Activated T-cell treated with anti-CD3 and anti-CD28 coated beads, Interleukin-2, amount 50 U/mL, for 72 hours (primary cell): ENCODE measurements at places on chromosomes 3 and 15. TPM values are rescaled to one million over a fixed set of nuclear protein-coding genes. Genes with fewer than 3 reads are reported as not detected.

DNA sequence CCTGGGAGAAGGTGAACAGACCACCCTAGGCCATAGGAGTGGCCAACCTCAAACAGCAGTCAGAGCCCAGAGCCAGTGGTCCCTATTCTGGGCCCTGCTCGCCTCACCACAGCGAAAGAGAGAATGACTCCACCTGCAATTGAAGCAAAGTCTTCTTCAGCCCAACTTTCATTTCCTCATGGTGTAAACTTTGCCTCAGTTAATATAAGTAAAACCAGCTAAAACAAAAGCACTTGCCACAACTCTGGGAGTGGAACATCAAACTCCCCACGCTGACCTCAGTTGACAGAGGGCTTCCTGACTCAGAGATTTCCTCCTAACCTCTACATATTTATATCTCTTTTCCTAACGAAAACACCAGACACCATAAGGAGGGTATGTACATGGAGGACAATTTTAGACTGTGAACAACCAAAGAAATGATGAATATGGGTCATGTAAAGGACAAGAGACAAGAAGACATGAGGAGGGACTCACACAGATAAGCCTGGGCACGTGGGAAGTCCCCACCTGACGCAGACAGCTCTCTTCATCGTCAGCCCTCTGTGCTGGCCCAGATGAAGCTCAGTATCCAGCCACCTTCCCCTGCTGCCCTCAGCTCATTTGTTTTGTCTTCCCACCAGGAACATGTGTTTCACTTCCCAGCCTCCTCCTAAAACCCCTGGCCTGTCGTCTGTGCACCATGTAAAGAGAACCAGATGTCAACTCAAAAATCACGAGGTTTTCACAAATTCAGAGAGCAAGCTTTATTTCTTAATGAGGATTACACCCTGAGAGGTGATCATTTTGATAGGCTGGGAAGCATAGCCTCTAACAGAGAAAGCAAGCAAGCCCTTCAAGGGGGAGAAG lies 140.9 kb downstream of the KCNMB2 start:
- no peak overlapping the region for H3K27ac ChIP-seq
- H3K27me3 ChIP-seq = no peaks in the 10 kb centered on the region
- H3K36me3 ChIP-seq = no peaks in the 10 kb centered on the region
- DNase-seq = no peak

DNA sequence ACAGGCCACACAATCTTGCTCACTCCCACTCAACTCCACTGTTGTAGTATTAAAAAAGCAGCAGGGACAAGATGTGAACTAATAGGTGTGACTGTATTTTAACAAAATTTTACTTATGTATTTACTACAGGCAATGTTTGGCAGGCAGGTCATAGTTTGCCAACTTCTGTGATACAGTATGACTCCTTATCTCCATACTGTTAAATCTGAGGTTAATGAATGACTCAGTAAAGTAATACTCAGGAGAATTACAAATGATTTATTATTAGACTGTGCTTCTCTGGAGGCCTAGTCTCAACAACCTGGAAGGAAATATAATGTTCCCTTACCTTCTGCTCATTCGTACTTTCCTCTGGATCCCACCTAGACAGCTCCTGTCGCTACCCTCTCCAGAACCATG lies 258.6 kb upstream of the KCNMB2 start:
- DNase-seq = no peak
- no peak overlapping the region for H3K27ac ChIP-seq
- peaks cover 5% of the 10 kb centered on the region for H3K36me3 ChIP-seq
- no peaks in the 10 kb centered on the region for H3K4me1 ChIP-seq
- no peak overlapping the region for H3K4me3 ChIP-seq

DNA sequence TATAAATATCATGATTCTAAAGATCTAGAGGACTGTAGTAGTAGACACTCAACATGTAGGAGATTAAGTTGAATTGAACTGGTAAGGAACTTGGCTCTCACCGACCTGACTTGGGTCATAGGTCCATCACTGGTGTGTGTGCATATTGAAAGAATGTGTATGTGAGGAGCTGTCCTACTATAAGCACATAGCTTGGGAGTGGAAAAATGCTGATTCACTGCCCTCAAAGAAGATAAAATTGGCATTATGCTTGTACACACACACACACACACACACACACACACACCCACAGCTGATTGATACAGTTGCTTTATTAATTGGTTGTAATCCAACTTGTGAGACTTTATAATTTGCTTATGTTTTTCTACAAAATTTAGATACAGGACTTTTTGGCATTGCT lies 411.0 kb upstream of the NR2F2 start:
- H3K4me3 ChIP-seq = no peak overlapping the region
- DNase-seq = no peak
- no peaks in the 10 kb centered on the region for H3K4me1 ChIP-seq
- H3K27ac ChIP-seq = no peak overlapping the region
- H3K27me3 ChIP-seq = no peaks in the 10 kb centered on the region

DNA sequence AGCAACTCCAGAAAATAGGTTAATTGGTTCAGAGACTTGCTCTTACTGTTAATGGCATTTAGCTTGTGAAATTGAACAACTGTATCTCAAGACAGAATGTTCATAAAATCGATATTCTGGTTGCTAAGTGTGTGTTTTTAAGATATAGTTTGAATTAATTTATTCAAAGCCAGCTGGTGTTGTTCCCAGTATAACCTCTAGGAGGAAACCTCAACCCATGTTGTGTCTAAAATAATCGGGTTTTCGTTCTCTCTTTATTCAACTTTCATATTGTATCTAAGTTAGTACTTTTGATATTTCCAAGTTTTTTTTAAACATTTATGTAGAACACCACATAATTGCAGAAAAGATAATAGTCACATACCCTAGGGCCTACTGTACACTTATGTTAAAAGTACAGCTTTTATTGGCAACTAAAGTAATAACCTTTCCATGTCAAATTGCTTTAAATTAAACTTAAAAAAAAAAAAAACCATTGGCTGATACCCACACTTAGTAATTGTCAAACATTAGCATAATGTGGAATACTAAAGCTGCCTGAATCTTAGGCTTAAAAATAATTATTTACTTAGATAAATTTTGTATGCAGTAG lies 90.9 kb downstream of the SAMMSON start:
- H3K4me1 ChIP-seq = no peaks in the 10 kb centered on the region
- no peak overlapping the region for H3K27ac ChIP-seq
- peaks cover 23% of the 10 kb centered on the region for H3K27me3 ChIP-seq
- no peak for DNase-seq
- no peaks in the 10 kb centered on the region for H3K36me3 ChIP-seq

- no peak for DNase-seq
- no peaks in the 10 kb centered on the region for H3K27me3 ChIP-seq
- H3K36me3 ChIP-seq = no peaks in the 10 kb centered on the region
- H3K4me3 ChIP-seq = no peak overlapping the region
- H3K4me1 ChIP-seq = no peaks in the 10 kb centered on the region
Measured at GRCh38 chr3:129564981-129565644, 22.1 kb downstream of the H1-8 start.

- no peaks in the 10 kb centered on the region for H3K27me3 ChIP-seq
- DNase-seq = no peak
- peaks cover 7% of the 10 kb centered on the region for H3K4me1 ChIP-seq
- no peaks in the 10 kb centered on the region for H3K36me3 ChIP-seq
Measured at GRCh38 chr3:119145128-119145499, 851 bp upstream of the TEX55 start.

- DNase-seq = peak; percentile 18
- peaks cover 24% of the 10 kb centered on the region for H3K4me1 ChIP-seq
- H3K27me3 ChIP-seq = peaks cover 17% of the 10 kb centered on the region
- H3K4me3 ChIP-seq = peak overlapping the region; percentile 78
Measured at GRCh38 chr3:97990624-97991292, 18.5 kb upstream of the RIOX2 start.

- no peaks in the 10 kb centered on the region for H3K4me1 ChIP-seq
- no peak overlapping the region for H3K27ac ChIP-seq
- no peak for DNase-seq
Measured at GRCh38 chr3:126131881-126132750, 48.2 kb upstream of the SLC41A3 start.

GRCh38 chr3:112090887-112091586 lies 4.8 kb downstream of the C3orf52 start:
- no peak for DNase-seq
- no peak overlapping the region for H3K4me3 ChIP-seq
- H3K4me1 ChIP-seq = peaks cover 41% of the 10 kb centered on the region
- H3K27me3 ChIP-seq = peaks cover 20% of the 10 kb centered on the region
- no peak overlapping the region for H3K27ac ChIP-seq
- H3K36me3 ChIP-seq = no peaks in the 10 kb centered on the region

GRCh38 chr3:145333931-145334330 lies 827.1 kb downstream of the PLOD2 start:
- H3K36me3 ChIP-seq = no peaks in the 10 kb centered on the region
- H3K4me1 ChIP-seq = no peaks in the 10 kb centered on the region
- DNase-seq = no peak
- H3K27ac ChIP-seq = no peak overlapping the region
- no peak overlapping the region for H3K4me3 ChIP-seq
- H3K27me3 ChIP-seq = no peaks in the 10 kb centered on the region

GRCh38 chr3:83122774-83123350 lies 1361.4 kb upstream of the GBE1 start:
- no peaks in the 10 kb centered on the region for H3K27me3 ChIP-seq
- no peaks in the 10 kb centered on the region for H3K4me1 ChIP-seq
- no peak overlapping the region for H3K27ac ChIP-seq
- H3K36me3 ChIP-seq = no peaks in the 10 kb centered on the region
- no peak for DNase-seq
- no peak overlapping the region for H3K4me3 ChIP-seq

GRCh38 chr15:28942046-28942445 lies 56.3 kb downstream of the APBA2 start:
- peak; percentile 40 for DNase-seq
- H3K27me3 ChIP-seq = no peaks in the 10 kb centered on the region

- H3K27me3 ChIP-seq = no peaks in the 10 kb centered on the region
- H3K4me1 ChIP-seq = no peaks in the 10 kb centered on the region
- H3K4me3 ChIP-seq = no peak overlapping the region
- DNase-seq = no peak
Measured at GRCh38 chr3:44915702-44916438, 41.5 kb downstream of the TGM4 start.

- H3K27me3 ChIP-seq = peaks cover 11% of the 10 kb centered on the region
- DNase-seq = no peak
- H3K4me3 ChIP-seq = no peak overlapping the region
Measured at GRCh38 chr15:31523655-31524049, 197.0 kb downstream of the KLF13 start.

- peak; percentile 61 for DNase-seq
- peaks cover 20% of the 10 kb centered on the region for H3K36me3 ChIP-seq
- peak overlapping the region; percentile 92 for H3K4me3 ChIP-seq
- H3K27ac ChIP-seq = peak overlapping the region; percentile 83
- H3K27me3 ChIP-seq = no peaks in the 10 kb centered on the region
Measured at GRCh38 chr15:43749690-43750345, 3.6 kb downstream of the PDIA3 start.

DNA sequence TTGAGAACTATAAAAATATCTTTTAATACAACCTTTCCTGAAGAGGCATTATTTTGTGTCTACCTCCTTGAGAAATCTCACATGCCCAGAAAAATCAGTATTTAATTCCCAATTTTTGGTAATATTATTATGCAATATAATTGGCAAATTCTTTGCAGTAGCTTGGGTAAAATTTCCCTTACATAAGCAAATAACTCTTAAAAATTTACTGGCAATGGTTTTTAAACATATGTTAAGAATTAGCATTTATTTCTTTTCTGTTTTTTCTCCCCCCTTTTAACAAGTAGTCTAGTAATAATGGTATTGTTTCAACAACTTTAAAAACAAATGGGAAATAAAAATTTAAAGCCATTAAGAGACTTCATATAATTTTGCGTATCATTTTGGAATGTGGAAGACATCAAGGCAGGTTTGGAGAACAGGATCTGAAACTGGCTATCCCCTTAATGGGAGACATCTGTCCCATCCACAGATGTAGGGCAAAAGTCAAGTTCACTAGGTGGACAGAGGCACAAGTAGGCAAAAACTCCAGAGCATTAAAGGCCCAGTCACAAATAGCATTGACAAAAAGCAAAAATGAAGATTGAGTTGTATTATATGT lies 89.6 kb upstream of the AADACL2 start:
- H3K4me3 ChIP-seq = no peak overlapping the region
- no peak overlapping the region for H3K27ac ChIP-seq
- H3K36me3 ChIP-seq = no peaks in the 10 kb centered on the region
- DNase-seq = no peak
- H3K27me3 ChIP-seq = no peaks in the 10 kb centered on the region

DNA sequence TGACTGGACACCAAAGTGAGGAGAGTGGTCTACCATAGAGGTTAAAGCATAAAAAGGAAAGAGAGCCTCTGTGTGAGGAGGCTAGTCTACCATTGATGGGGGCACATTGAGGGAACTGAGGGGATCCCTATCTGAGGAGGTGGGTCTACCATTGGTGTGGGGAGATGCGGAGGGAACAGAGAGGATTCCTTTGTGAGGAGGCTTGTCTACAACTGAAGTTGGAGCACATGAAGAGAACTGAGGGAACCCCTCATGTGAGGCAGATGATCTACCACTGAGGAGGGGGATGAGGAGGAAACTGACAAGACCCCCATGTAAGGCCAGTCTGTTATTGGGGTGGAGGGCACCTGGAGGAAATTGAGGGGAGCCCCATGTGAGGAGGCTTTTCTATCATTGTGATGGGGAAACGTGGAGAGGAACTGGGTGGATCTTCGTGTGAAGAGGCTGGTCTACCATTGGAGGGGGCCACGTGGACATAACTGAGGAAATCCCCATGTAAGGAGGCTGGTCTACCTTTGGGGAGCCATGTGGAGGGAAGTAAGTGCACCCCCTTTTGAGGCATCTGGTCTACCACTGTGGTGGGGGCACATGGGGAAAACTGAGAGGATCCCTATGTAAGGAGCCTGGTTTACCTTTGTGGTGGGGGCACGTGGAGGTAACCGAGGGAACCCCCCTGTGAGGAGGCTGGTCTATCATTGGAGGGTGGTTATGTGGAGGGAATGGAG lies 160.1 kb downstream of the FBLN2 start:
- no peak overlapping the region for H3K27ac ChIP-seq
- no peak for DNase-seq
- no peak overlapping the region for H3K4me3 ChIP-seq
- peaks cover 21% of the 10 kb centered on the region for H3K27me3 ChIP-seq

The PKM gene
- total RNA-seq = 1,119 TPM

The LINS1 gene
- total RNA-seq = 41.6 TPM

The GHSR gene
- not detected for total RNA-seq

The C3orf38 gene
- 41.7 TPM for total RNA-seq

The INSYN1 gene
- not detected for total RNA-seq

The CCDC66 gene
- total RNA-seq = 29.0 TPM
